ENCODE measurements at places on chromosomes 4 and X.

- no peak overlapping the region for H3K4me3 ChIP-seq
- no peak for DNase-seq
- H3K36me3 ChIP-seq: peaks cover 8% of the 10 kb centered on the region
- peaks cover 20% of the 10 kb centered on the region for H3K4me1 ChIP-seq
- H3K27ac ChIP-seq: peak overlapping the region; percentile 44
- no peaks in the 10 kb centered on the region for H3K27me3 ChIP-seq
Observed at GRCh38 chr4:52627876-52628275, 31.2 kb downstream of the USP46 start.

- no peak overlapping the region for H3K27ac ChIP-seq
- no peaks in the 10 kb centered on the region for H3K36me3 ChIP-seq
- no peaks in the 10 kb centered on the region for H3K4me1 ChIP-seq
- no peak for DNase-seq
- H3K27me3 ChIP-seq: no peaks in the 10 kb centered on the region
Observed at GRCh38 chrX:100609591-100609990, 24.9 kb downstream of the TNMD start.

DNA sequence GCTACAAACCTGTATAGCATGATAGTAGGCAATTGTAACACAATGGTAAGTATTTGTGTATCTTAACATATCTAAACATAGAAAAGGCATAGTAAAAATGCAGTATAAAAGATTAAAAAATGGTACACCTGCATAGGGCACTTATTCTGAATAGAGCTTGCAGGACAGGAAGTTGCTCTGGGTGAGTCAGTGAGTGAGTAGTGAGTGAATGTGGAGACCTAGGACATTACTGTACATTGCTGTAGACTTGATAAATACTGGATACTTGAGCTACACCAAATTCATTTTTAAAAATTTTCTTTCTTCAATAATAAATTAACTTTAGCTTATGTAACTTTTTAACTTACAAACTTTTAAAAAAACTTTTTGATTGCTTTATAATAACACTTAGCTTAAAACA lies 68.2 kb upstream of the MAML3 start:
- no peaks in the 10 kb centered on the region for H3K4me1 ChIP-seq
- H3K4me3 ChIP-seq: no peak overlapping the region
- H3K27me3 ChIP-seq: no peaks in the 10 kb centered on the region
- no peak overlapping the region for H3K27ac ChIP-seq
- DNase-seq: no peak
- H3K36me3 ChIP-seq: no peaks in the 10 kb centered on the region

- H3K36me3 ChIP-seq: no peaks in the 10 kb centered on the region
- H3K4me1 ChIP-seq: no peaks in the 10 kb centered on the region
- no peak for DNase-seq
- H3K4me3 ChIP-seq: no peak overlapping the region
- no peak overlapping the region for H3K27ac ChIP-seq
Observed at GRCh38 chr4:138230048-138230447, 12.1 kb downstream of the SLC7A11 start.

- no peaks in the 10 kb centered on the region for H3K27me3 ChIP-seq
- no peak overlapping the region for H3K27ac ChIP-seq
- H3K36me3 ChIP-seq: no peaks in the 10 kb centered on the region
- no peak overlapping the region for H3K4me3 ChIP-seq
Observed at GRCh38 chrX:1527457-1527856, 9.5 kb downstream of the P2RY8 start.

GRCh38 chr4:79042079-79042674 lies 102.9 kb upstream of the PAQR3 start:
- no peaks in the 10 kb centered on the region for H3K36me3 ChIP-seq
- H3K4me3 ChIP-seq: no peak overlapping the region
- no peak overlapping the region for H3K27ac ChIP-seq
- H3K27me3 ChIP-seq: no peaks in the 10 kb centered on the region
- no peaks in the 10 kb centered on the region for H3K4me1 ChIP-seq

- H3K4me1 ChIP-seq: peaks cover 11% of the 10 kb centered on the region
- H3K36me3 ChIP-seq: no peaks in the 10 kb centered on the region
- H3K27ac ChIP-seq: no peak overlapping the region
- no peak for DNase-seq
Observed at GRCh38 chr4:41647383-41647782, 101.1 kb downstream of the PHOX2B start.

- no peak overlapping the region for H3K27ac ChIP-seq
- H3K4me1 ChIP-seq: no peaks in the 10 kb centered on the region
- no peak overlapping the region for H3K4me3 ChIP-seq
- no peaks in the 10 kb centered on the region for H3K27me3 ChIP-seq
- no peak for DNase-seq
Observed at GRCh38 chr4:2076908-2077536, 17.9 kb downstream of the NAT8L start.

- peak overlapping the region; percentile 98 for H3K27ac ChIP-seq
- peaks cover 11% of the 10 kb centered on the region for H3K4me1 ChIP-seq
- no peaks in the 10 kb centered on the region for H3K36me3 ChIP-seq
- no peaks in the 10 kb centered on the region for H3K27me3 ChIP-seq
- H3K4me3 ChIP-seq: peak overlapping the region; percentile 83
Observed at GRCh38 chr4:55547918-55548317, 1.2 kb upstream of the CLOCK start.

GRCh38 chrX:40266490-40267333 lies 169.0 kb upstream of the BCOR start:
- H3K27me3 ChIP-seq: no peaks in the 10 kb centered on the region
- H3K36me3 ChIP-seq: no peaks in the 10 kb centered on the region
- peak overlapping the region; percentile 25 for H3K4me3 ChIP-seq
- H3K4me1 ChIP-seq: no peaks in the 10 kb centered on the region

- H3K4me1 ChIP-seq: peaks cover 6% of the 10 kb centered on the region
- H3K4me3 ChIP-seq: peak overlapping the region; percentile 10
- no peaks in the 10 kb centered on the region for H3K27me3 ChIP-seq
- no peak overlapping the region for H3K27ac ChIP-seq
Observed at GRCh38 chr4:123671636-123672404, 275.2 kb downstream of the SPRY1 start.

DNA sequence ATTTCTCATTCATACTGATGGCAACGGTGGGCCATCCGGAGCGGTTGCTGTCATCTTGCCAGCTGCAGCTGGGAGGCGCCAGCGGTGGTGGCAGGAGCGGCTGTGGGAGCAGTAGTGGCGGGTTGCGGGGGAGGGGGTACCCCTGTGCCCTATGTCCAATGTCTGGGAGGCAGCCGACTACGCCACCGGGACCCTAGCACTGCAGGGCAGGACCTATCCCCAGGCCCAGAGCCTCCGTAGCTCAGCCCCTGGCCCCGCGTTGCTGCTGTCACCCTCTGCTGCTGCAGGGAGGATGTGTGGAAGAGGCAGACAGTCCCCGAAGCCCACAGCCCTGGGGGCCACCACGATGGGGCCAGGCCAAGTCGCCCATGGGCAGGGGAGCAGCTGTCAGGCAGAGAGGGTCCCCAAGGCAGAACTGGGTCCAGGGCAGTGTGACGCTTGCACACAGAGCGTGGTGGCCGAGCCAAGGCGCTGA lies 10.0 kb upstream of the SPP1 start:
- H3K27me3 ChIP-seq: no peaks in the 10 kb centered on the region
- no peak overlapping the region for H3K27ac ChIP-seq
- no peaks in the 10 kb centered on the region for H3K36me3 ChIP-seq
- H3K4me1 ChIP-seq: no peaks in the 10 kb centered on the region

GRCh38 chr4:41792166-41792565 lies 43.6 kb upstream of the PHOX2B start:
- H3K4me3 ChIP-seq: no peak overlapping the region
- no peak overlapping the region for H3K27ac ChIP-seq
- no peak for DNase-seq
- peaks cover 42% of the 10 kb centered on the region for H3K27me3 ChIP-seq
- H3K4me1 ChIP-seq: peaks cover 16% of the 10 kb centered on the region
- H3K36me3 ChIP-seq: no peaks in the 10 kb centered on the region

DNA sequence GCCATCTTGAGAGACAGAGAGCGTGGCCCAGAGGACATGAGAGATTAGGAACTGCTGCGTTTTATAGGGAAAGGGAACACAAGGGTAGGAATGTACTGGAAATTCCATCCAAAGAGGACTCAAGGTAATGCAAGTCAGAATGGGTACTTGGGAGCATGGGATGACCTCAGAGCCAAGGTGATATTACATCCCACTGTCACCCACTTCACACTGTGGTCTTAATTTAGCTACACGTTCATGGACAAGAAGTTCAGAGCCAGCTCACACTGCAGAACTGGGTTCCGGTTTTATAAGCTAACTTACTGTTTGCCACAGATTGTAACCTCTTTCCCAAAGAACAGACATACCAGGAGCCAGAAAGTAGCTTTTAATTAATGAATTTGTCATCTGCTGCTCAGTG lies 244.7 kb downstream of the CBR4 start:
- no peaks in the 10 kb centered on the region for H3K36me3 ChIP-seq
- no peak overlapping the region for H3K4me3 ChIP-seq
- peaks cover 44% of the 10 kb centered on the region for H3K4me1 ChIP-seq

GRCh38 chrX:134985479-134985878 lies 5.3 kb upstream of the SMIM10 start:
- no peak overlapping the region for H3K4me3 ChIP-seq
- no peak for DNase-seq
- no peaks in the 10 kb centered on the region for H3K36me3 ChIP-seq
- H3K4me1 ChIP-seq: peaks cover 5% of the 10 kb centered on the region
- peaks cover 31% of the 10 kb centered on the region for H3K27me3 ChIP-seq
- no peak overlapping the region for H3K27ac ChIP-seq

GRCh38 chrX:103073467-103073866 lies 9.5 kb upstream of the BEX1 start:
- no peak overlapping the region for H3K27ac ChIP-seq
- no peaks in the 10 kb centered on the region for H3K4me1 ChIP-seq
- no peak for DNase-seq

DNA sequence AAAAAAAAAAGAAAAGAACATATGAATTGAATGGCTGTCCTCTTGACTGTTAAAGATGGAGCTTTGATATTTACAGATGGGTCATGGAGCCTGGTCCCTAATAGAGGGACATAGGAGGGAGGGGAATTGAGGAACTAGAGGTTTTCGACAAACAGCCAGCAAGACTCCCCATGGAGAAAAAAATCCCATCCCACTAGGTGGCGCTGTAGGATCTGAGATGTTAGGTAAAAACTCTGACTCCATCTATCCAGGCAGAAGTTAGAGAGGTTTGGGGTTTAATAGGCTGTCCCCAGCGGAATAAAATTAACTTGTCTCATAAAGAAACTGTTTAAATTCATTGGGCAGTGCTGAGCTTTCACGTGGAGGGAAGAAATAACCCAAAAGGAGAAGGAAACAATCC lies 45.9 kb downstream of the HMGB2 start:
- H3K27me3 ChIP-seq: no peaks in the 10 kb centered on the region
- H3K4me1 ChIP-seq: no peaks in the 10 kb centered on the region
- no peak for DNase-seq
- H3K27ac ChIP-seq: no peak overlapping the region
- no peak overlapping the region for H3K4me3 ChIP-seq

DNA sequence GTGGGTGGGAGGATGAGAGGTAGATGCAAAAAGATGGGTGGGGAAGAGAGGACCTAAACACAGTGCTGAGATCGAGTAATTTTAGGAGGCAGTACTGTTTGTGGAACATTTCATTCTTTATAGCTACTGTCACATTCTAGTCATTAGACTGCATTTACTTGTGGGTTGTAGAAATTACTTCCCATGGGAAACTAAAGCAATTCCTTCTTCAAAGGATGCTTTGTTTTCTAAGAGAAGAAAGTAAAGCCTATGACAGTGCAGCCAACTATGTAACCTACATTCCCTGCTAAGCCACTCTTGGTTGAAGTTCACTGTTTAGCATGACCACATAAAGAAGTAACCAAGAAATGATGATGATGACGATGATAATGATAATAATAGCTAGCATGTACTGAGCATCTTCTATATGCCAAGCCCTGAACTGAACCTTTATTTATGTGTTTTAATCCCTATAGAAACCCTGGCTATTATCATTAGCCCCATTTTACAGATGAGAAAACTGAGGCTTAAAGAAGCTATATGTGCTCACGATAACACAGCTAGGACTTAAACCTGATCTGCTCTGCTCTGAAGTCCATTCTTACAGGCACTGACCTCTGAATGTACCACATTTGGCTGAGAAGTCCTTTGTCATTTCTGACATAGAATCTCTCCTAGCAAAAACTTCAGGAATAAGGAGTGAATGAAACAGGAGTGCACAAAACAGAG lies 114.5 kb upstream of the KIT start:
- H3K36me3 ChIP-seq: no peaks in the 10 kb centered on the region
- no peak overlapping the region for H3K4me3 ChIP-seq
- no peaks in the 10 kb centered on the region for H3K27me3 ChIP-seq
- DNase-seq: no peak
- no peak overlapping the region for H3K27ac ChIP-seq
- H3K4me1 ChIP-seq: no peaks in the 10 kb centered on the region

DNA sequence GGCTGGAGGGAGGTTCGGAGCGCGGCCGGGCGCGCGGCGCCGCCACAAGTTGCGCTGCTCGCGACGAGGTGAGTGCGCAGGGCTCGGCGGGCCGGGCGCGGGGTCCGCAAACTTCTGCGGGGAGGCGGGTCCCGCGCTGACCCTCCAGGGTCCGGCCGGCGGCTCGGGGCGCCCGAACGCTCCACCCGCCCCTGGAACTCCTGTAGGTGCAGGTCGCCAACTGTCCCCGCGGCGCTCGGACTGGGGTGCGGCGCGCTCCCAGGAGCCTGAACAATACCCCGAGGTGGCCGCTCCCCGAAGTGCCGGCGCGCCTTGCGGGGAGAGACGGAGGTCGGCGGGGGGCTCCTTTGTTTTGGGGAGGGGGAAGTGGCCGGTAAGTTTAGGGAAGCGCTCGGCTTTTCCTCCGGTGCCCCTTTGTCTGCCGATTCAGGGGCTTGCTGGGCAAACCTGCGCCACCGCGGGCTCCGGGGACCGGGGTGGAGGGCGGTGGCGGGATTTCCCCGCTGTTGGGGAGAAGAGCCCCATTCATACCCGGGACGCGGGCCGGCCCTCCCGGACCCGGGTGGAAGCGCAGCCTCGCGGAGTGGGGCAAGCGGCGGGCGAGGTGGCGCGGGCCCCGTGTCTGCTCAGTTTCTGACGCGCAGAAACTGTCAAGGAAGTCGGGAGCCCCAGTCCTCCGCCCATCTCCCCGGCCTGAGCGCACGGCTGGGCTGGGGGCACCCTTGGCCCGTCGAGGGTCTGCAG lies 694 bp downstream of the TBL1X start:
- DNase-seq: peak; percentile 22
- no peaks in the 10 kb centered on the region for H3K36me3 ChIP-seq
- H3K4me3 ChIP-seq: peak overlapping the region; percentile 75
- peaks cover 3% of the 10 kb centered on the region for H3K4me1 ChIP-seq
- H3K27ac ChIP-seq: peak overlapping the region; percentile 84

DNA sequence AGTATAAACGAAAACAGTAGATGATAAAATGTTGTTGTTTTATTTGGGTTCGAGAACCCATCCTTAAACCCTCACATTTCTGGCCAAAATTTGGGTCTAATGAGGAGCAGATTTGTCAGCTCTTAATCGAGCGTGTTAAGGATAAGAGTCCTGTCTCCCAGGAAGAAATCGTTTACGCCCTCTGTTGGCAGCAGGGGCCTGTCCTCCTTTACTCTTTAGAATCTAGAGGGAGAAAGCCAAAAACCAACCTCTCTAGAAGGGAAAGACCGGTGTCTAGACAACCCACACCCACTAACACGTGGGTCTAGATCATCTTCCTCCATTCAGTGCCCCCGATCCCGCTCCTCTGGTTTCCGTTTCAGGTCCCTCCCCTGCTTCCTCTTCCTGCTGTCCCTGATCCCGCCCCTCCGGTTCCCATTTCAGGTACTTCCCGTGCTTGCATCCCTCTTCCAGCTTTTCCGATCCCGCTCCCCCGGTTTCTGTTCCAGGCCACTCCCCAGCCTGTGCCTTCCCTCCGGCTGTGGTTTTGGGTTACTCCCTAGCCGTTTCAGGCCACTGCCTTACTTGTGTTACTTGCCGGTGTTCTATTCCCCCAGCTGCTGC lies 339.1 kb downstream of the PAPSS1 start:
- H3K36me3 ChIP-seq: no peaks in the 10 kb centered on the region
- no peaks in the 10 kb centered on the region for H3K4me1 ChIP-seq
- no peak overlapping the region for H3K27ac ChIP-seq
- H3K27me3 ChIP-seq: no peaks in the 10 kb centered on the region

Data from heart right ventricle (tissue), 16 donors.